ENCODE measurements at places on chromosomes 3 and 15.

DNA sequence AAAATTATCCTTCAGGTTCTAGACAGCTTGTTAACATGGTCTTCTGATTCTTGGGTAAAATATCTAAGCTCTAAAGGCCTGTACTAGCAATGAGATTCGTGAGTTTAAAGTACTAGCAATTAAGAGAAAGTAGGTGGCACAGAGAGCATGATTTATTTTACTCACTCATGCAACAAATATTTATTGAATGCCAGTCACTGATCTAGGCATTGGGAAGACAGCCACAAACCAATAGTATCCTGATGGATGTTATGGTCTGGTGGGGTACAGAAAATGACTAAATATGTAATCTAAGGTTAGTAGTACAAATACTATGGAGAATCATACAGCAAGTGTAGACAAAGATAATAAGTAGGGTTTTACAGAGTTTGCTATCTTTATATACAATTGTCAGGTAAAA, 751.3 kb downstream of the ZNF385D start:
- DNase-seq: no peak

- no peak for DNase-seq
These were observed 58.4 kb downstream of the SCAPER start for GRCh38 chr15:76846782-76847181.

DNA sequence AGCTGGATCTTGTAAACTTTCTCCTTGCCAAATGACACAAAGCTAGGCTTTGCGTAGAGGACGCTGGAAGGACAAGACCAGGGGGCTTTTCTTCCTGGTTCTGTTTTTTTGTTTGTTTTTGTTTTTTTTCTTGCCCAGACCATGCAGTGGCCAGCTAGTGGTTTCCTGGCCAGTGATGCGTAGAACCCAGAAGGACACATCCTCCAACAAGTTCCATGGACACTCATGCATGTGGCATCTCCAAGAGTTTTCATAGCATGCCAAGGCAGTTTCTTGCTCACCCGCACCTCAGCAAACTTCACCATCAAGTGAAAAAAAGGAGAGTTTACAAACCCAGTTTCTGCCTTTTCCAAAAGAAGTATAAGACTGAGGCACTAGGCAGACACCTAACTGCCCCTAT, 46.1 kb upstream of the TMCO5A start:
- DNase-seq: no peak

- no peak for DNase-seq
These were observed 103.6 kb downstream of the ECT2 start for GRCh38 chr3:172853921-172854666.

DNA sequence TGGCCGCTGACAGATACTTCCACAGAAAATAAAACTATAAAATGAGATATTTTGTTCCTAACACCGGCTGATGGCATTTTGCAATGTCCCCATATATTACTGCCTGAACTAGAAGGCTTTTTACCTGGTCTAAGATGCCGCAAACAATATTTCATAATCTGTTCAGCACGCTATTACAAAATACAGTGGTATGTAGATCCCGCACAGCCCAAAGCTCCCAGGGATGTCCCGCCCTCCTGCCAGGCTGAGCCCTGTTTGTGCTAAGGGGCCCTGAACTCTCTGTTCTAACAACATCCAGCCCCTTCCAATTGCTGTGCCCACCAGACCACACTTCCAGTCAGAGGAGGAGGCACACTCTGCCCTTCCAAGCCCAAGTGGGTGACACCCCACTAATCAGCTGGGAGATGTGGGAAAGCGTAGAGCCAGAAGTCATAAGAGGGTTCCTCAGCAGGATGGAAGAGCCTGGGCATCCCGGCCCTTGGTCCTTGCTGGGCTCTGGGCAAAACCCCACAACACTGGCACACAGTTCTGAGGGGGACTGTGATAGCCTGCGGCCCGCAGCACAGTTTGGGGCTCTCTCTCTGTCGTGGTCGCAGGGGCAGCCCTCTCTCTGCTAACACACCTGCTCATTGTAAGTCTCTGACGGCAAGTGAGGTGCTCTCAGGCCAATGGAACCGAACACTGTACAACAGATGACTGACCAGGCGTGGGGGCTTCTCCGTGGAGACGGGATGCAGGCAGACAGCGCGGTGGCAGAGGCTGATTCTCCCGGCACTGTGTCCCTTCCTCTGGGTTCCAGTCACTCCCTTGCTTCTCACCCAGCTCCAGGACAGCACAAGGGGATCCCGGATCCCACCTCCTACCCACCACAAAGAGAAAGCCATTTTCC, 55.2 kb downstream of the PCSK6 start:
- DNase-seq: no peak

DNA sequence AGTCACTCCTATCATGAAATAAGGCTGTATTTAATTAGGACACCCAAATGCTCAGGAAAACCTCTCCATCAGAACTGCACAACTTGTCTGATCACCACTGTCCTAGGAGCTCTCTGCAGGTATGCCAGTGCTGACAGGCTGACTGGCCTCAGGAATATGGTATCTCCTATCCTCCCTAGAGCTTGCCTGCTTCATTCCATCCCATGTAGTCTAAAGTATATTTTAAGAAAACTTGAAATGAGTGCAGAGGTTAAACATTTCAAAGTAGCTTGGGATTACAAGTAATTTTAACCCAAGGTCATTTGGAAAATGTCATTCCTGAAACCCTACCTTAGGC, 23.7 kb downstream of the FILIP1L start:
- no peak for DNase-seq

DNA sequence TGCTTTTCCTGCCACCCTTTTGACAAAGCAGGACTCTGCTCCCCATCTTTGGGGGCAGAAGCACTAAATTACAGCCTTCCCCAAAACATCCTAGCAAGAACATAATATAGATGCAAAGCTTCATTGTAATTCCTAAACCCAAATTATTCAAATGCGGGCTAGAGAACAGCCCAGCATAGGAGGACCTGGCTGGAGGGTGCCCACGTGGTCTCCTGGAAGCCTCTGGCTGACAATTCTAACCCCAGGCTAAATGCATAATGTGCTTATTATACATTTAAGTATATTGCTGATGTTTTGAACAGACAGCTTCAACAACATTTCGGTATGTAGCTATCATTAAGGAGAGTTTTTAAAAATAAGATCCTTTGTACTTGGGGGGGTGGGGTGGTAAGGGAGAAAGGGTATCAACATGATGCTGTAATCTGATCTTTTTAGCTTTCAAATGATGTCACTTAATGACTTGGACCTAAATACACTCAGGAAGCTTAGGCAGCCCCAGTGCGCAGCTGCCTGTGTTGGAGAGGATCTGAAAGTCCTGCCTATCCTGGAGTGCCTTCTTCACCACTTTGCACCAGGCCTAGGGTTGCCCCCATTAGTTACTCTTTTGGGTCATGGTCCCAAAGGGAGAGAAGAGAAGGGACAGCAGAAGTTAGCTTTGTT, 57.2 kb upstream of the USP3 start:
- DNase-seq: no peak

DNA sequence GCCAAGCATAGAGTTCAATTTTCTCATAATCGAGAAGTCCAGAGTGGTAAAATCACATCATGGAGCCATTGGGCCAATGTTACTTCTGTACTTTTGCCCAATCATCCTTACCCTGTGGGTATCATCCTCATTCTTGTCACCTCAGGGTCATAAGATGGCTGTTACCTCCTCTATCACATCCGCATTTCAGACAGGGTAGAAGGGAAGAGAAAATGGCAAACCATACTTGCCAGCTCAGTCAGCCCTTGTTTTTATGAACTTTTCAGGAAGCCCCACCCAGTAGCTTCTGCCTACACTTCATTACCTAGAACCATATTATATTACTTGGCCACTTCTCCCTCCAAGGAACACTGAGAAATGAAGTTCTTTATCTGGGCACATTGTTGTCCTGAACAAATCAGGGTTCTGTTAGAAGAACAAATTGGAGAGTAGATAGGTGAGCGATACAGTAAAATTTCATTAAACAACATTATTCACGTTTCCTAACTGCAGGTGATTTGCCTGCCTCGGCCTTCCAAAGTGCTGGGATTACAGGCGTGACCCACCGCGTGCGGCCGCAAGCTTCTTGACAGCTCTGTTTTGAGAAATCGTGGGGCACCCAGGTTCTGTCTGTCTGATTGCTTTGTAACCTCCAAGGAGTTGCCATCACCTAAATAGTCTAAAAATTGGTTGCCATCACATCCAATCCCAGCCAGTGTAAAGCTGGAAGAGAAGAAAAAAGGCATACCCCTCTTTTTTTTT, 34.5 kb upstream of the RPN1 start:
- no peak for DNase-seq

- DNase-seq: no peak
These were observed 6.9 kb upstream of the NFKBIZ start for GRCh38 chr3:101842245-101842934.

DNA sequence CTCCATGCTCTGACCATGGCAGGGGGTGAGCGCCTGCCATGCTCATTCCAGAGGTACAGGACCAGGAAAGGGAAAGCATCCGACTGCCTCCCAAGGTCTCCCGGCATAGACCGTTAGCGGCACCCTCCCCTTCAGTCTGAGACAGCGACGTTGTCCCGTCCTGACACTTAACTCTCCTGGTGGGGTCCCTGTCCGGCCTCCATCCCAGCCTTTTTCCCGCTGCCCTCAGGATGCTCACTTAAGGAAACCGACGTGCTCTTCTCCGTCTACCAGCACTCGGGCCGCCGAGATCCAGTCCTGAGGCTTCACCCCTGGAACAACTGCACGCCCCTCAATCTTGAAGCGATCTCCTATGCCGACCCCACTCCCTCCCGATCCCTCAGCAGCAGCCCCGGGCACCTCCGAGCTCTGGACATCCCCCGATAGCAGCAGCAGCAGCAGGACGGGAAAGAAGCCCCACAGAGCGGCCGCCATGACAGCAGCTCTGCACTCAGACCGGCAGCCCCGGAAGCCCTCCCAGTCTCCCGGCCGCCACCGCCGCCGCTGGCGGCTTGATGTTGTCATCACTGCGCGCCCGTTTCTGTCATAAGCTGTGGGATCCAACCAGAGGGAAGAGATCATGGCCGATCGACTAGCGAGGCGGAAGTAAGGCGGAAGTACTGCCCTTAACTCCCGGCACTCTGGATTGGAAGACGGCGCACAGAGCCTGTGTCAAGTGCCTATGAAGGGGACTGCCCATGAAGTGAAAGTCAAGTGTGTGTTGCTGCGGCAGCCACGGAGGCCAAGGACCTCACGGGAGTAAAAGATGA, at the start of the genes EMC7 and PGBD4:
Gene EMC7 (minus strand): TSS at position 497 of the 809 bp plus-strand sequence. CDS start 23 bp downstream, at position 474.
Gene PGBD4 (plus strand): TSS at position 718 of the 809 bp plus-strand sequence. CDS start 449 bp downstream, outside the sequence.
- DNase-seq: peak; percentile 99

GRCh38 chr3:63727233-63727632, 74.8 kb downstream of the SNTN start:
- no peak for DNase-seq

GRCh38 chr3:33681667-33682066, 36.4 kb downstream of the CLASP2 start:
- DNase-seq: no peak

DNA sequence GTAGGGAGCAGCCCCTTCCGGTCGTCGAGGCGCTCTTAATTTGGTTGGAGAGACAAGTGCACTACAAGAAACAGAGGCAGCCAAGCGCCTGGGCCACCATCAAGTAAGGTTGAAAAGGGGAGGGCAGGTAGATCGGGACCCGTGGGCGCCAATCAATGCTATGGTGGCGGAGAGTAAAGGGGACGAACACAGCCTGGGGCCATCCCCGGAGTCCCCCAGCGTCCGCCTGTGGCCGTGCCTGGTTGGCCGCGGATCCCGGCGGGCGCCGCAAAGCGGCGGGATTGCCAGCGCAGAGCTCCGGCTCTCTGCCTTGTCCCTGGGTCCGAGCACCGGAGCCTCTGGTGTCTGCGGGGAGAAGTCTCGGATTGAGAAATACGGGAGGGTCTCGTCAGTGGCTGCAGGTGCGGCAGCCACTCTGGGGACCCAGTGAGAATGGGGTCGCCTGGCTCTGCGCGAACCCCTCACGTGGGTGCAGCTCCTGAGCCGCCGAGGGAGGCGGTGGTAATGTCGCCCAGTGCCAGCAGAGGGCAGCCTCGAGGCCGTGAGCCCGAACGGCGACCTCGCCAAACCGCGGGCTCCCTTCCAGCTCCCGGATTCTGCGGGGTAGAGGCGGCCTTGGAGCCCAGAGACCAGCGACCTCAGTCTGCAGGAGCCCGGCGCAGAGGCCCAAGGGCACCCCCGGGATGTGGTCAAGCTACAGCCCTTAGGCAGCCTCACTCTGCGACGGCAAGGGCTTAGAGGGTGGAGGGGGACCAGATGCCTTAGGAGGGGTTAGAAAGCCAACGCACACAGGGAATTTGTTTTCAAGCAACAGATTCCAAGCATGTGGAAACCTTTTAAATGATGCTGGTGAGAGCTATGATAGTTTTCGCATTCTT, 10.8 kb downstream of the FOXL2 start:
- peak; percentile 71 for DNase-seq

DNA sequence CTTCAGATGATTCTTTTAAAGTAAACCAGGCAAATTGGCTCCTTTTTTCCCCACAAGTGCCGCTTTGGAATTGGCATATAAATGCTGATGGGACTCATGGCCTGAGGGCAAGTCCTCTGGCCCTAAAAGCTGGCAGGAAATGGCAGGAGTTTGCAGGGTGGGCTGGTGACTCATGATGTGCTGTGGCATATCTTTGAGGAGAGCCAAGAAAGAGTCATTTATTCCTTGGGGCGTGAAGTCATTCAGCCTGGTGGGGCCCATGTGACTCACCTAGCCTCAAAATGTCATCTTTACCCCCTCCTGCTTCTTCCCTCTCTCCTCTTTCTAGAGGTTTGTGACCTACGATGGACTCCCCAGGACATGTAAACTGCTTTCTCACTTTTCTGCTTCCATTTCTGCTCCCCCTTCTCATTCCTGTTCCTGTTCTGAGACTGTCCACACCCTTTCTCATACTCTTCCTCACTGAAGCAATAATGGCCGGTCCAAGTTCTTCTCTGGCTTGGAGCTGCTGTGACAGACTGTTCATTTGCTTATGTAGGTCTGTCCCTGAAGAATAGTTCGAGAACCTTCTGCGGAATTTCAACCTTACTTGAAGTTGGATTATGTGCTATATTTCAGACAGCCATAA, 326.1 kb downstream of the SATB1 start:
- peak; percentile 16 for DNase-seq

GRCh38 chr3:100333970-100334487, 528 bp upstream of the NIT2 start:
- no peak for DNase-seq

- DNase-seq: no peak
These were observed 1.7 kb downstream of the P2RY13 start for GRCh38 chr3:151327571-151328198.
